ENCODE measurements at places on chromosomes 12 and 14. TPM values are rescaled to one million over a fixed set of nuclear protein-coding genes. Genes with fewer than 3 reads are reported as not detected.

The SLC17A8 gene
- total RNA-seq: 0.40 TPM

DNA sequence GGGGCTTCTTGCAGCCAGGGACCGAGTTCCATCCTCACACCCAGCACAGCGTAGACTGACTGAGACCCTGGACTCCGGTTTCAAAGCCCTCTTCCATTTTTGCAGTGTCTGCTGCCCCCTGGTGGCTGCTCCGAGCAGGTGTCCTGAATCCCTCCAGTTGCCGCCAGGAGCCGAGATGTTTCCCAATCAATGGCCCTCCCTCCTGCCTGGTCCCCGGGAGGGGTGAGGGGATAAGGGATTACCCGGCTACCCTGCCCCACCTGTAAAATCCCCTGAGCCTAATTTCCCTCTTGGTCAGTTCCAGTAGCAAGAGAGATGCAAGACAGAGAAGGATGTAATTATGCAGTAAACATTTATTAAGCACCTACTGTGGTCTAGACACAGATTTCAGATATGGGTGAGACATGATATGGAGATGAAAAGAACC lies 55.0 kb downstream of the PHETA1 start:
- DNase-seq: peak; percentile 81

DNA sequence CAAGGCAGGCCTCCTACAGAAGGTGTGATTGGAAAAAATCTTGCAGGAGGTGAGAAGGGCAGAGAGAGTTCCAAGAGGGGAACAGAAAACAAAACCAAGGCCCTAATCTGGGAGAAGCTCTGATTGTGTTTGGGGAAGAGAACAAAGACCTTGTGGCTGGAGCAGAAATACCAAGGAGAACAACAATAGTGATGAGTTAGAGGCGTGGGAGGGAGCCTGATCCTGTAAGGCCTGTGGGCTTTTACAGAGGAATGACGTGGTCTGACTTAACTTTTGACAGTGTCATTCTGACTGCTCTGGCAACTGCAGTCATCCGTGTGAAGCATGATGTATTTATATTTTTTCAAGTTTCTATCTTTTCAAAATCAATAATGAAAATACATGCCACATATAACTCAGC lies 200.6 kb downstream of the ANO4 start:
- DNase-seq: no peak

DNA sequence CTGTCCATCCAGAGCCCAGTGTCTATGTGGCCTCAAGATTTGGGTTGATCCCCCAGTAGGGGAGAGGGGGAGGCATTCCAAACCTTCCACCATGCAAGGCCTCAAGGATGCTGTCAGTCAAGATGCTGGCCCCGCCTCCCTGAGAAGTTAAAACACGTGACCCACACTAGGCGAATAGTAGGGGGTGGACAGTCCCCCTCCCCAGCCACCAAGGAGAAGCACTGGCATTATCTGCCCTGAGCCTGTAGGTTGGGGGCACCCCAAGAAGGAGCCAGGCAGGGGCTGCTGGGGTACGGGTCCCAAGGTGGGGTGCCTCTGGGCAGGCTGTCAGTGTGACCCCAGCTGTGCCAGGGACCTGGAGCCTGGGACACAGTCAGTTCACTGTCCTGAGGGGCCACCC lies 2.3 kb downstream of the SLC25A29 start:
- DNase-seq: no peak

DNA sequence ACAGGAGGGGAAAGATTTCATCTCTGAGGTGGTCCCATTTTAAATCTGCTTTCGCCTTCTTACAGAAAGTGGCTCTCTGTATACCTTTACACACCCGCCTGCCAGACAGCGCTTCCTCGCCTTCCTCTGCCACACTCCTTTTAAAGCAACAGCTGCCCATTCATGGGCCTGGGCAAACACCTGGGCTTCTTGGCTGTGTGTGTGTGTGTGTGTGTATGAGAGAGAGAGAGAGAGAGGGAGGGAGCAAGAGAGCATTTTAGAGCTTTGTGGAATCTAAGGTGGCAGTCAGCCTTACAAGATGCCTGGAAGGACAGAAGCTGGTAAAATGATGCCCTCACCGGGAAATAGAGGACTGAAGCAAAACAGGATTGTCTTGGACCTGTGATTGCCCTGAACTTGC lies 20.0 kb downstream of the PTHLH start:
- no peak for DNase-seq

GRCh38 chr14:82009076-82009475 lies 475.4 kb upstream of the SEL1L start:
- DNase-seq: peak; percentile 12

Data from hepatocyte (in vitro differentiated cells).